ENCODE measurements at places on chromosomes 16 and 17.
A peak's percentile ranks its signal among the peaks of the same experiment; 100 is the strongest.

GRCh38 chr16:52407778-52408177 lies 139.2 kb downstream of the TOX3 start:
- DNase-seq: no peak

GRCh38 chr17:39605492-39606433 lies 2.0 kb downstream of the NEUROD2 start:
- no peak for DNase-seq

- peak; percentile 88 for DNase-seq
Observed at GRCh38 chr16:57084257-57084770, 8.1 kb upstream of the CPNE2 start.

DNA sequence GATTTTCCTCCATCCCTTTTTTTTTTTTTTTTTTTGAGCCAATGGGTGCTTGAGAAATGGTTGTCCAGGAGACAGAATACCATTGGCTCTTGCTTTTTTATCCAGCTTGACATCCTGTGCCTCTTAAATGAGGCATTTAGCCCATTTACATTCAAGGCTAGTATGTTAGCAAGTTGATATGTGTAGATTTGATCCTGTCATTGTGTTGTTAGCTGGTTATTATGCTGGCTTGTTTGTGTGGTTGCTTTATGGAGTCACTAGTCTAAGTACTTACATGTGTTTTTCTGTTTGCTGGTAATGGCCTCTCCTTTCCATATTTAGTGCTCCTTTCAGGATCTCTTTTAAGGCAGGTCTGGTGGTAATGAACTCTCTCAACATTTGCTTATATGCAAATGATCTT lies 14.1 kb upstream of the SLFN11 start:
- no peak for DNase-seq

- DNase-seq: peak; percentile 88
Observed at GRCh38 chr16:2467528-2468232, 3.4 kb upstream of the NTN3 start.

DNA sequence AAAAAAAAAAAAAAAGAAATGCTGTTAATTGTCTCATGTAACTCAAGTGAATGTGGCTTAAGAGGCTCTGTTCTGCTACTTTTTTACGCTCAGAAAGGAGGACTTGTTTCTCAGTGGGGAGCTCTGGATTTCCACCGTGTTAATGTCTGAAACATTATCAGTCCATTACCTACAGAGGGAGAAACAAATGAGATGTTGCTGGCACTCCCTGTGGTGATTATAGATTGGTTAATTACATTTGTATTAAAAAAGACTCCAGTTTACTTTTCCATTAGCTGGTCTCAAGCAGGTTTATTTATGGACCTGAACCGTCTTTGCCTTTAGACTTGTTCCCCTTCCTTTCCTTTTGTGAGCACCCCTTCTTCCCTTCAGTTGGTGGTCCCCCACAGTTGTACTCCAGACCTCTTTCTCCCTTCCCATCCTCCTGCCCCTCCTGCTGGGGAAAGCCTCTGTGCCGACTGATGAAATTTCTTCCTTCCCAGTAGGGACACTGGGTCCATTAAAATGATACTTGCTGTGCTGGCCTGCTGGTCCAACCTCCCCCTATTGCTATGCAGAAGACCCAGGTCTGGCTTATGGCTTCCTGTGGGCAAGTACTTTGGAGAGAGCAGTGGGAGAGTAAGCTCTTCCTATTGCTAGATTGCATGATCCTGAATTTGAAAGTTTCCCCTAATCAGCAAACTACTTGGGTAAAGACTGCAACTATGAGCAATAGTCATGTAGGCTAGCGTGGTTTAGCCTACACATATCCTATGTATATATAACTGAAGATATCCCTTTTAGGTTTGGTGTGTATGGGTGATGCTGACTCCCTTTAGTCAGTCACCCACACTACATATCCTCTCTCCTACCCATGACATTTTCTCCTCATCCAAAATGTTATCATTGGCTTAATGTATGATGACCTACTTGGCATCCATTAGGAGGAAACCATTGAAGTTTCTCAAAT lies 8.1 kb downstream of the CDC6 start:
- DNase-seq: no peak
